Foreskin keratinocyte (primary cell): ENCODE measurements at places on chromosomes 16 and 17.

DNA sequence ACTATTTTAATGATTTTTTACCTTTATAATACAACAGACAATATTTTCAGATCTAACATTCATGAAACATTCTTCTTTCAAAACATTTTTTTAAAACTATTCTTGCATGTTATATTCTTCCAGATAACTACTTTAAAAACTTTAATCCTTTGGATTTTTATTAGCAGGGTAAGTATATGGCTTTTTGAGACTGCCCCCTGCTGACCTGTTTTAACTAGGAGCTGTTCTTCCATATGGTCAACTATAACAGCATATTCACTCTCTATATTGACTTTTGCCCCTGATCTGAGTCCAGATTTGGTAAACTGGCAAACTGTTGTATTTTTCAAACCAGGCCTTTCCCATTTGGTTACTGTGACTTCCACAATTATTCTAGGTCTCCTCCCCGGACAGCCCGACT lies 16.5 kb downstream of the ZNF18 start:
- no peak for DNase-seq

GRCh38 chr16:87584975-87585374 lies 17.3 kb upstream of the JPH3 start:
- DNase-seq: no peak

DNA sequence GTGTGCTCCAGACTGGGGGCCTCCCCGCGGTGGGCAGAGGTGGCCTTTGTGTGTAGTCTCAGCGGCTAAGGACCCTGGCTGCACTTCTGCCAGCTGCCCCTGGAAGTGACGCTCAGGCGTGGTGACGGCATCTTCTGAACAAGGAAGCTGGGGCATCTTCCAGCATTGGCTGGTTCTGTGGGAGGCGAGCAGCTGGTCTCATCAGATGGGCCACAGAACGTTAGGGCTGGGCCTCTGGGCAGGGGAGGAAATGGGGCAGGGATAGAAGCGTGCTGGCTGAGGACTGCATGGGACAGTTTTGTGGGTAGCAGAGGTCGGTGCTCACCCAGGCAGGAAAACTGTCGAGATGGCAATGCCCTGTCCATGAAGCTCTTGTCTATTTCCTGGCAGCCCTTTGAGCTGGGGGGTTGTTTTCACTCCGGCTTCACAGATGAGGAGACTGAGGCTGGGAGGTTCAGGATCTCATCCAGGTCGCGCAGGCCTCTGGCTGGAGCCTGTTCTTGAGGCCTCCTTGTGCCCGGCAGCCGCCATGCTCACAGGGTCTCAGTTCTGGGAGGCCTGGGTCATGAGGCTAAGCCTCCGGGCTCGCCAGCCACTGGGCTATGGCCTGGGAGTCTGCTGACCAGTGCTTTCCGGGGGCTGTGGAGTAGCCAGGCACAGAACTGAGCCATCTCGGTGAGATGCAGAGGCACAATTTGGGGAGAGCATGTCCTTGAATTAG lies 16.3 kb downstream of the IRF8 start:
- no peak for DNase-seq

GRCh38 chr16:75114179-75114945 lies 2.2 kb downstream of the LDHD start:
- no peak for DNase-seq

GRCh38 chr17:62816282-62816839 lies 8.2 kb upstream of the MARCHF10 start:
- DNase-seq: no peak

DNA sequence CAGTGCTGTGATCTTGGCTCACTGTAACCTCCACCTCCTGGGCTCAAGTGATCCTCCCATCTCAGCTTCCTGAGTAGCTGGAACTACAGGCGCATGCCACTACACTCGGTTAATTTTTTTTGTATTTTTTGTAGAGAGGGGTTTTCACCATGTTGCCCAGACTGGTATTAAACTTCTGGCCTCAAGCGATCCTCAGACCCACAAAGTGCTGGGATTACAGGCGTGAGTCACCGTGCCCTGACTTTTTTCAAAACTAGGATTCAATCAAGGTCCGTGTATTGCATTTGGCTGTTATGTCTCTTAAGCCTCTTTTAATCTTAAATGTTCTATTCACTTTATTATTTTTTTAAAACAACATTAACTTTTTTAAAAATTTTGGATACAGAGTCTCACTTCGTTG lies 4.3 kb upstream of the CCL22 start:
- DNase-seq: peak; percentile 49

- no peak for DNase-seq
Observed at GRCh38 chr16:11329071-11329491, 16.2 kb upstream of the RMI2 start.

DNA sequence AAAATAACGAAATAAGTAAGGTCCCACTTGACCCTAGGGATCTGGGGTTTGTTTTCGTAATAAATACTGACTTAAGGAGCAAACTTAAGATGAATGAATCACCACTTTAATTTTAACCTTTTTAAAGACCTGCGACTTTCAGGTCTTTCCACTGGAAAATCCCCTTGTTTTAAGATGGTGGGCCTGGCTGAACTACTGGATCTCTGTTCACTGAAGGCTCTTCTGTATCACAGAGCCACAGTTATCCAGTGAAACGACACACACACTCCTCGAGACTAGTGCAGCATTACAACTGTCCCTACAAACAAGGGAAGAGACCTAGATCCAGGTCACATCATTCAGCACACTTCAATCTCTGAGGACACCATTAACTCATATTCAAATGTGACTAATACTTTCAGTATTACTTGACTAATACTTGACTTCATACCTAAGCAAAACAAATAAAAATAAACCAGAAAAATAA lies 299.0 kb downstream of the CEP112 start:
- no peak for DNase-seq

DNA sequence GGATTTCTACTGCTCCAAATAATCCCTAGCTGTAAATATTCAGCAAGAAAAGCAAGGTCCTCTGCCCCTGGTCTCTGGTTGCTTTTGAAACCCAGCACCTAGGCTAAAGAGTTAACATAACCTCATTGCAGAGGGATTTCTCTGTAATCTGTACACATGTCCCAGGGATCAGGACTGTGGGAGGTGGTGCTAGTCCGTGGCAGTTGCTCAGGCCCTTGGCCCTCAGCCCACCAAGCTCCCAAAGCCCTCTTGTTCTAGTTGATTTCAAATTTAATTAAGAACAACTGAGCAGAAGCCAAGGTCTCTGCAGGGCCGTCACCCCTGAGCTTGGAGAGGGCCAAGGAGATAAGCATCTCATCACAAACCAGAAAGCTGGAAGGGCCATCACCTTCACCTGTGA lies 181.1 kb downstream of the SOX9 start:
- no peak for DNase-seq

GRCh38 chr17:75822800-75823166 lies 21.4 kb downstream of the UNC13D start:
- no peak for DNase-seq

- no peak for DNase-seq
Observed at GRCh38 chr16:10037751-10038150, 144.5 kb downstream of the GRIN2A start.

DNA sequence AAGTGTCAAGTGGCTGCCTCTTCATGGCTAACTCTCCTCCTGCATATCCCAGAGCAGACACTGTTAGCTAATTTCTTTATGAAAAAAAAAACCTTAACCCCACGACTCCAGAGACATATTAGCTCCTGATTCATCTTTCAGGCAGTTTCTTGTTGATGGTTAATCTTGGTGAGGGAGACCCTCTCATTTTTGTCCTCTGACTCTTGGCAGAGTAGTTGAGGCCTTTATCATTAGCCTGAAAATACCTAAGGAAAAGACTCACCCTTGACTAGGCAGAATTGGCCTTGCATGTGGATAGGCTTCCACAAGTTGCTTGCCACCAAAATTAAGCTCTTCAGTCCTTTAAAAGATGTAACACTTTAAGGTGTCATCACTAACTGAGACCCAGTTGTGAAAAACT lies 4.0 kb downstream of the CRYBA1 start:
- DNase-seq: peak; percentile 52

DNA sequence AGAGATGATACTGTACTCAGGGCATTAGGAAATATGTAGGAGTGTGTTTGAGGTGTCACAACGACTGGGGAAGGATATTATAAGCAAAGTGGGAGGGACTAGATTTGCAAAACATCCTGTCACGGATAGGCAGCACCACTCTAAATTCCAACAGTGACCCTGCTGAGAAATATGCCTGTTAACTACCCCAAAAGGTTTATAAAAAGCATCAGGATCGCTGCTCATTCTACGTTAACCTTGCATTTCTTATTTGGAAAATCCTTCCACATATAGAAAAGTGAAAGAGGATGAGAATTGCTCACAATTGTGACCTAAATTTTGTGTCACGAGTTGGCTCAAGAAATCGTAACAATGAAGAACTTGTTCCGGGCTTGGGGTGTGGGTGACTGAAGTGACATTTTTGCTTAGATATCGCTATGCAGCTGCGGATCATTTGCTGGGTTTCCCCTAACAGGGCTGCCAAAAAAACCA lies 51.6 kb downstream of the N4BP1 start:
- no peak for DNase-seq

- DNase-seq: no peak
Observed at GRCh38 chr16:3769013-3769412, 51.7 kb upstream of the TRAP1 start.

- DNase-seq: no peak
Observed at GRCh38 chr17:49108318-49108717, 24.3 kb upstream of the B4GALNT2 start.

GRCh38 chr17:7836596-7837407 lies 2.8 kb downstream of the KDM6B start:
- peak; percentile 83 for DNase-seq

DNA sequence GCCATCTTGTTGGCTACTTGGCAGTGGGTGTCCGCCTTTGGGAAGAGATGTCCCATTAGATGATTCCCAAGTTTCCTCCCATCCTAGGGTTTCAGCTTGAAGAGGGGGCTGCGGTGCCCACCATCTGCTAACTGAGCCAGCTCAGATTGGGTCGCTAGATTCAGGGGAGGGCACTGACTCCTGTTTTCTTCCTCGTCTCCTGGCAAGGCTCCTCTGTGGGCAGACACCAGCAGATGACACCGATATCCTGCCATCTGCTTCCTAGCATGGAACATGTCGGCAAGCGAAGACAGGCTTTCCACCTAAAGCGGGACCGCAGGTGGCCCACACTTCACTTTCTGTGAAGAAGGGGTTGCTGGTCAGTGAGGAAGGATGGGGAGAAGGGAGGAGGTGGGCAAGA lies 27.3 kb downstream of the C17orf75 start:
- no peak for DNase-seq

DNA sequence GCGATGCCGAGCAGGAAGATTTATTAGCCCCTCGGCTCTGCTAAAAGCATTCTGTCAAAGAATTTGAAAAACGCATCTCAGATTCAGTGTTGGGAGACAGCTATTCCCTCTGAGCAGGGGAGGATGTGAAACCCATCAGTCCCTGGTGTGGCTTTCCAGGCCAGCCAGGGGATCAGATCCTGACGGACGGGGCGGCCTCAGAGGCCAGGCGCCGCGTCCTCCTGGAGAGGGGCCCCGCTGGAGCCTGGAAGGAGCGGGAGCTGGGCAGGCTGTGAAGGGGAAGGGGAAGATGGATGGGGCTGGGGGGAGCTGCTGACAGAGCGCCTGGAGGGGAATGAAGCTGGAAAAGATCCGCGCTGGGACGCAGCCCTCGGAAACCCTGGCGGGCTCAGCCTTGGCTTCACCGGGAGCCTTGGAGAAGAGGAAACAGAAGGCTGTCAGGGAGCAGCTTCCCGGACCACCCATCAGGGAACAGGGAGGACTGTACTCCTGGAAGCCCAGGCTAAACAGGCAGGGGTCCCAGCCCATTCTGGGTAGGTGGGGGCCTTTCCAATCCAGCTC lies 358.0 kb downstream of the C16orf95 start:
- no peak for DNase-seq

DNA sequence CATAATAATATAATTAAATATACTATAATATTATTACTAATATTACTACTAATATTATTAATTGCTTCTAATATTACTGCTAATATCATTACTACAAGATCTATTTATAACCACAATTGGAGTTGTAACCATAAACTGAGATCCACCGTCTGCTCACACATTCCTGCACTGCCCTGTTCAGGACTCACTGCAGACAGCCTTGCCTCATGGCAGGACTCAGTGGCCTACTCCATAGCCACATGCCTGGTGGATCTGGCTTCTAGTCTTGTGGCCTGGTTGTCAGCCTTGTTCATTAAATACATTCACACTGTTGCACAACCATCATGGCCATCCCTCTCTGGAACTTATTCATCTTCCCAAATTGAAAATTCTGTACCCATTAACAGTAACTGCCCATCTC lies 48.0 kb downstream of the SRL start:
- DNase-seq: no peak

DNA sequence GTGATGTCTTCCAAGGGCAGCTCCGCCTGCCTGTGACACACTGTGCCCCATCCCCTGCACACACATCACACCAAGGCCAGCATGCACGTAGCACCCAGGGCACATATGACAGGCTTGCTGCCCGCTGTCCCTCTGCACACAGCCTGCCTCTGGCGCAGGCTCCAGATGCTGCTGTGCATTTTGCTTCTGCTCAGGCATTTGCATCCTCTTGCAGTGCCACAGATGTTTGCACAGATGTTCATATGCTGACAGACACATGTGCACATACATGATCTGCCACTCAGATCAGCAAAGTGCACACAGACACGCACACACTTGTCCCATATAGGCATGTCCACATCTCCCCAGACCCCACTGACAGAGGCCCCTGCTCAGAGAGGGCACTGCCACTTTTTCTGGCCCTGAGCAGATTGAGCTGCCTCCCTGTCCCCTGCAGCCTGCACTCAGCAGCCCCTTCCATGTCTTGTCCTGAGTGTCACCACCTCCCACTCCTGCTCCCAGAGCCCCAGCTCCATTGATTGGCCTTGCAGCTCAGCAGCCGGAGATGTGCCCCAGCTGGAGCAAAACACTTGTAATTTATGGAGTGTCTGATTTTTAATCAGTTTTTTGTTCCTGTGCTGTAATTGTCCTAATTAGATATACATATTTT lies 115.1 kb upstream of the RPL38 start:
- DNase-seq: no peak

DNA sequence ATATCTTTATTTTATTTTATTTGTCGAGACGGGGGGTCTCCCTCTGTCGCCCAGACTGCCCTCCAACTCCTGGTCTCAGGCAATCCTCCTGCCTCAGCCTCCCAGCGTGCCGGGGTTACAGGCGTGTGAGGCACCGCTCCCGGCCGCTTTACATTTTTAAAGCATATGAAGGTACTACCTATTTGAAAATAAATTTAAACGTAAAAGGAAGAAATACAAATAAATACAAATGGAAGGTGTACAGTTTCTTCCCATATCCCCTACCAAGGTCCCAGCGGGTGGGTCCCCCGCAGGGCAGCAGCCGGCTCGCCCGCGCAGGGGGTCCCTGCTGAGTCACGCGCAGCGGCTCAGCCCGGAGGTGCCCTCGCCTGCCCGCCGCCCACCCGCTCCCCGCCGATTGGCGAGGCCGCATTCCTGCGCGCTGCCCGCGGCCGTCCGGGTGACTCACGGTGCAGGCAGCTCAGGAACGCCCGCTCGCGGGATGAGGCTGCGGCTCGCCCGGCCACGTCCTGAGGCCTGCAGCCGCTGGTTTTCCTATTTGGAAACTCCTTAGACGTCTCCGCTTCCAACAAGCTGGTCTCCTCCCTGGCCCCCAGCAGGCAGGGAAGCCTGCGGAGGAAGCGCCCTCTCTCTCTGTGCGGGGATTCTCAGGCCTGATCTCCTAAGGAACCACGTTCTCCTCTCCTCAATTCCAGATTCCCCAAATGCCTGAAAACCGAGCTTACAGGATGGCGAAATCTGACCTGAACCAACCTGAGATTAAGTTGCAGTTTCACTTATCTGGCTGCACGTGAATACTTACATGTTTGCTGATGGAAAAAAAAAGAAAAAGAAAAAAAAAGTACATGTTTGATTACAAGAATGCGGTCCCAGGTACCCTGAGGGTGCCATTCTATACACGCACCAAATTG lies 54.8 kb upstream of the MAP3K14 start:
- peak; percentile 93 for DNase-seq
